NAMALWA (cell line): ENCODE measurements at places on chromosomes 1 and 21.
A peak's percentile ranks its signal among the peaks of the same experiment; 100 is the strongest.

DNA sequence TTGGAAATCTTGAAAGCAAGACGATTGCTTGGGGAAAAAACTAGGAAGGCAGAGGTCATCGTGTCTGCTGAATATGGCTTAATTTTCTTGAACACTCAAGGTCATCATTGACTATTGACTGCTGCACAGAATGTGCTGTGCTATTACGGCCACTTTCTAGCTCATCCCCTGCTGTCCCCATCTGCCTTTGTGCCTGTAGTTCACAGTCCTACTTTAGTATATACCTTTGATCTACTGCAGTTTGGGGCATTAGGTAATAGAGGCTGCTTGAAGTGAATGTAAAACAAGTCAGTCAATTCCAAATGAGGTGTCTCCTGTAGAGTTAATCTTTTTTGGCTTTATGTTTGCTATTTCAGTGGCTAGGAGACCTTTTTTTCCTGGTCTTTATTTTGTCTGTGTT lies 8.3 kb downstream of the RAB4A start:
- no peak for DNase-seq

GRCh38 chr21:33544451-33545195 lies 1.8 kb downstream of the SON start:
- no peak for DNase-seq

DNA sequence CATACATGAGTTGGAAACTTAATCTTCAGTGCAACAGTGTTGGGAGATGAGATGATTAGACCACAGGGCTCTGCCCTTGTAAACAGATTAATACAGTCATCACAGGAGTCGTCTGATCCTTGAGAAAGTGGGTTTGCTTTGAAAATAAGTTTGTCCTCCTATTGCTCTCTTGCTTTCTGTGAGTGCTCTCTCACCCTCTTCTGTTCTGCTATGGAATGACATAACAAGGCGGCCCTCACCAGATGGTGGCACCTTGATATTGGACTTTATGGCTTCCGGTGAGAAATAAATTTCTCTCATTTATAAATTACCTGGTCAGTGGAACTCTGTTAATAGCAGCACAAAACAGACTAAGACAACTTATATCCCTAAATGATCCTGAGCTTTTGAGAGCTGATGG lies 353.6 kb downstream of the BRINP3 start:
- no peak for DNase-seq

- no peak for DNase-seq
Observed at GRCh38 chr1:94529416-94529815, 12.1 kb downstream of the F3 start.

DNA sequence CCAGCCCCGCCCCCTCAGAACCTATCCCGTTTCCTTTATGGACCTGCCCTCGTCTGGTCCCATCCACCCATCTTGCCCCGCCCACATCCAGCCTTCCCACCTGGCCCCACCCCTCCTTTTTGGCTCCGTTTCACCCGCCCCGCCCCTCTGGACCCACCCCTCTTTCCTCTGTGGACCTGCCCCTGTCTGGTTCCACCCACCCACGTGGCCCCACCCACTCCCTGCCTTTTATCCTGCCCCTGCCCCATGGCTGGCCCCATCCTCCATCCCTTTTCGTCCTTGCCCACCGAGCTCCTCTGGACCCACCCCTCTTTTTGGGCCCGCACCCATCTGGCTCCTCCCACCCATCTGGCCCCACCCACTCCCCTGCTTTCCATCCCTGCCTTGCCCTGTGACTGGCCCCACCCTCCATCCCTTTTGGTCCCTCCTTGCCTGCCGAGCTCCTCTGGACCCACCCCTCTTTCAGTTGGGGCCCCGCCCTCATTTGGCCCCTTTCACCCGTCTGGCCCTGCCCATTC lies 177.3 kb downstream of the CAMTA1 start:
- DNase-seq, result peak; percentile 98

GRCh38 chr1:25537153-25537831 lies 6.1 kb upstream of the LDLRAP1 start:
- no peak for DNase-seq

- DNase-seq, result no peak
Observed at GRCh38 chr1:118984722-118985639, 3.2 kb downstream of the TBX15 start.

DNA sequence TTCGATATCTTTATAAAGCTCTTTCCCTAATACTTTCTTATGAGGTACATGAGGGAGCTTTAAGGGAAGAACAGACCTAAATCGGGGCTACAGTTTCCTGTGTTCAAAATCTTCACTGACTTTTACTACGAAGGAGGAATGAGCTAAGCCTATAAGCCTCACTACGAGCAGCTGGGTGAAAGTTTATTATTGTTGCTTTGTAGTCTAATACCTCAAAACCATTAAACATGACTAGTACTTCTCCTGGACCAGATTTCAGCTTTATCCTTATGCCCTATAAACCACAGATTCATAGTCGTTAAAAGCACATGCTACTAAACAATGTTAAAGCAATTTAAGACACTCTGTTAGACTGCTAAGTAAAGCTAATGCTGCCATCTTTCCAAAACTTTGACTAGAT lies 30.2 kb downstream of the NDC1 start:
- no peak for DNase-seq

DNA sequence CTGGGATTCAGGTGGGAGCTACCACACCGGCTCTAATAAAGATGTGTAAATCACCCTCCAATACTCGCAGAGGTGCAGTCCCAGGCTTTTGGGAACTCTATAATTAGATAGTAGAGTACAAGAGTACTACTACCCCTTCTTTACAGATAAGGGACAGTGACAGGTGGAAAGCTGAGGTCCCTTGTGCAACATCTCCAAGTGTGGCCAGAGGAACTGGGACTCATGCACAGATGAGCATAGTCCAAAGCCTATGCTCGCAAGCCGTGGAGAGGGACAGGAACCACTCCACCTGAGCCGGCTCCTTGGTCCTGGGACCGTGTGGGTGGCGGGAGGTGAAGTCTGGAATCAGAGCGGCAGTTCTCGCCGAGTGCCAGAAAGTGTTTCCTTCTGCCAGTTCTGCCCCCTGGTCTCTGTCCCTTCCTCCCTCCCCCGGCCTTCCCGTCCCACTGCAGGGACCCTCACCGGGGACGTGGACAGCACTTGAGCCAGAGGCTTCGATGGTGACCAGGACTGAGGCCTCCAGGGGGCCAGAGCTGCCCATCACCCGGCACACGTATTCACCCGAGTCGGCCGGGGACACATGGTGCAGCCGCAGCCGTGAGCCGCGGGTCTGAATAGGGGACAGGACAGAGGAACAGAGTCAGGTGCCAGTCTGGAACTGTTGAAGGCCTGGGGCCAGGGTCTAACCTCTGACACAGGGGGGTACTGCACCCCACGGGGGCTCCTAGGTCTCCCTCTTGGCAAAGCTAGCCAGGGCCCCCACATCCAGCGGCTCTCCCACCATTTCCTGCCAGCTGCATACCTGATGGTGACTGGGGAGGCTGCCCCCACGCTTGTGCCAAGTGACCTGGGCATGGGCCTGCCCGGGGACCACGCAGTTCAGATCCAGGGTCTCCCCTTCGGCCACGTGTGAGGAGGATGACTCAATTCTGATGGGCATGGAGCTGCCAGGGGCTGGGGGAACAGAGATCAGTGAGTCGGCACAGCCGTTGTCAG lies 33.9 kb downstream of the LDLRAD2 start:
- DNase-seq, result no peak
